ENCODE measurements at places on chromosomes 3 and 15.

DNA sequence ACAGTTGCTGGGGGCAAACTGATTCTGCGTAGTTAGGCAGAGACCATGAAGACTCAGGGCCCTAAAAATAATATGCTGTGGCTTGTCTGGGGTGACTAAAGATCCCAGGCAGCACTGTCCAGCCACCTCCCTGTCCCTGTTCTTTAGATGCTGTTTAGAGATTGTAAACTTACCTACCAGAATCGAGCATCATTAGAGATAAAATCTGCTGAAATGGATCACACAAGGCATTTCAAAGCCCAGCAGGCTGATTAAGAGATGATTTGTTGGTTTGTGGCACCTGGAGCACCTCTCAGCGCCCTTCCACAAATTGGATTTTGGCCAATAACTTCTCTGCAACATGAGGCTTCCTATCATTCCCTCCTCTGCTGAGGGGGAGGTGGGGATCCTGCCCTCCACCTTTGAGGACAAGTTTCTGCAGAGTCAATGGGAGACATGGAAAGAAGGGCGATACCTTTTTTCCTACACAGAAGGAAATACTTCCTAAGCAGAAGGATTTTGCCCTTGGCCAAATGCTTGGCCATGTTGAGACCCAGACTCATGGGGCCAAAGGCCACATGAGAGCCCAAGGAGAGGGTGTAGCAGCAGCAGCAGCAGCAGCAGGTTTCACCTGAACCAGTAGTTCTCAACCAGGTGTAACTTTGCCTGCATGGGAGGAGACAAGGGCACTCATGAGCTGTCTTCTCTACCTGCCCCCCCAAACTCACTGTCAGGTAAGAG lies 37.5 kb downstream of the SEMA5B start:
- no peak for DNase-seq

DNA sequence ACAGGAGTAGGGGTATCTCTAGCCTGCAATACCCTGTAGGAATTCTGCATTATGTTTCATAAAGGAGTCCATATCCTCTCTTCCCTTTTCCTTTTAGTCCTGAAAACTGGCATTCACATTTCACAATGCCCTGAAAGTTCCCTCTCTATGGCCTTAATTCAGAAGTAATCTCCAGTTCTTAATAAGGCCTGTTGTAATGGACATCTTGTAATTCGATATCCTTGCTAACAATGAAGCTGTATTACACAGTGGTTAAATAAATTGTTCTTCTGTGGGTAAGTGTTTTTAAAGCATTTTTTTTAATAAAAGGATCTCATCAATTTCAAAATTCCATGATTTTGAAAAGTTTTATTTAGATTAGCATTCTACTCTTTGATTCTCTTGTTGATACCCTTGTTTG lies 34.3 kb upstream of the NEO1 start:
- DNase-seq = no peak

DNA sequence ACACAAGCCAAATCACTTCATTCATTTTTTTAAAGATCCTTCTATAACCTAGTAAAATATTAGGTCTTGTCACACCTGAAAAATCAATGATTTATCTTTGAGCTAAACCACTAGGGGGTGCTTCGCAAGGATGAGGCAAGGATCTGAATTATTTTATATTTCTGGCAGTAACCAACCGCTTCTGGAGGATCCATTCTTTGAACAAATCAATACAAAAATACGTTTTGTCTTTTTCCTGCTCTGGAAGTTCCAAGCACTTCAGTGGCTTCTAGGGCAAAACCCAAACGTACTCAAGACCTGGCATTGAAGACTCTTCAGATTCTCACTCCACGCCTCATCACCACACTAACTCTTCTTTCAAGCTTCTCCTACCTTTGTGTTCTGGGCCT lies 486 bp downstream of the LSG1 start:
- DNase-seq = no peak

DNA sequence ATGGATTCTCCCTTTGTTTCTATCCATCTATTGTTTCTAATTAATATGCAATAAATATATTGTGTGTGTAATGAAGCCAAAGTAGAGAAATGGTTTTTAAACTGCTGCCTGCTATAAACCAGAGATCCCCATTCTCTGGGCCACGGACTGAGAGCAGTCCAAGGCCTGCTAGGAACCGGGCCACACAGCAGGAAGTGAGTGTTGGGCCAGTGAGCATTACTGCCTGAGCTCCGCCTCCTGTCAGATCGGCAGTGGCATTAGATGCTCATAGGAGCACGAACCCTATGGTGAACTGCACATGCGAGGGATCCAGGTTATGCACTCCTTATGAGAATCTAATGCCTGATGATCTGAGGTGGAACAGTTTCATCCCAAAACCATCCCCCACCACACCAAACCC lies 85.2 kb upstream of the POMGNT2 start:
- no peak for DNase-seq

DNA sequence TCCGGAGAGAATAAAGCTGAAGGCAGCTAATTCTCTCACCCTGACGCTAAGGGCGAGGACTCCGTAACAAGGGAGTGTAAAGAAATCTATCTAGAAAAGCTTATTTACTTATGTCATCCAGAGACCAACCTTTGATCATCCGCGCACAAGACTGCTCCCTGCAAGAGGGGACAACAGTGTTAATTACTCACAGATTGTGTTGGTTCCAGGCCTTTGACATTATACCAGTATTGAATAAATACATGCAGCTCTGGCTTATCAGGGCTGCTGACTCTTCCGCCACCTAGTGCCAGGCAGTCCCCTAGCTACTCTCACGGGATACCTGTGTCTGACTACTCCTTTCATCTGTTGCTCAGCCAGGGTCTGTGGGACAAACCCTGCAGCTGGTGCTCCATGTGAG lies 211.7 kb downstream of the DTWD1 start:
- DNase-seq = no peak

GRCh38 chr3:140004271-140004670 lies 69.3 kb downstream of the CLSTN2 start:
- no peak for DNase-seq

- DNase-seq = no peak
Observed at GRCh38 chr3:145133281-145133680, 1027.7 kb downstream of the PLOD2 start.
